ENCODE measurements at places on chromosomes 7 and 10.

DNA sequence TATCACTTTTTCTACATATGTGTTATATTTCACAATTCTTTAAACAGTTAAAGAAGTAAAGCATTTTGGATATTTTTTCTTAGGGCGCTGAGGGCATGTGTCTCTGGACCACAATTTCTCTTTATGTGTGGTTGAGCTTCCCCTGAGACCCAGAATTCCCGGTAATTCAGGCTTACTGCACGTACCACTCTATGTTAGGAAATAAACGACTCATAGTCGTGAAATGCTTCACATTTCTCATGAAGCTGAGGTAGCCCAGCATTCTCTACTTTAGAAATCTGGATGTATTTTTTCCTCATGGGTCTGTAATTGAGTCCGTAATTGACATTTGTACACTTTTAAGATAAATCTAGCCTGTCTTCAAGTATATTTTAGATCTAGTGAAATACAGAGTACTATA is 170.6 kb downstream of the FZD1 start:
- no peak for DNase-seq

DNA sequence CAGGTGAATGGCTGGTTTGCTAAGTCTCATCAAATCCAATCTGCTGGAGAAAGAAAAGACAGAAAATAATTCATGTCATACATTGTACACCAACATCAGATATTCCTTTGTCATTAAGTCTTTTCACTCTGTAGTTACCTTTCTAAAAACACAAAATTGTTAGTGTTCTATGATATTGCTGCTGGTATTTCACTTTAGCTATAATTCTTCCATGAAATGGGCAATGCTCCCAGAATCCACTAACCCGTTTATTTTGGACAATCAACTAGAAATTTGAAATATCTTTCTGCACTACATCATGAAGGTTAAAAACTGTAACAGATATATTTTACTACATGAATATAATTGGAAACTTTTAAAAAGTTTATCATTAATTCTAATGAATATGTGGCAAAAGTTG is 181.3 kb downstream of the C7orf25 start:
- DNase-seq = no peak

DNA sequence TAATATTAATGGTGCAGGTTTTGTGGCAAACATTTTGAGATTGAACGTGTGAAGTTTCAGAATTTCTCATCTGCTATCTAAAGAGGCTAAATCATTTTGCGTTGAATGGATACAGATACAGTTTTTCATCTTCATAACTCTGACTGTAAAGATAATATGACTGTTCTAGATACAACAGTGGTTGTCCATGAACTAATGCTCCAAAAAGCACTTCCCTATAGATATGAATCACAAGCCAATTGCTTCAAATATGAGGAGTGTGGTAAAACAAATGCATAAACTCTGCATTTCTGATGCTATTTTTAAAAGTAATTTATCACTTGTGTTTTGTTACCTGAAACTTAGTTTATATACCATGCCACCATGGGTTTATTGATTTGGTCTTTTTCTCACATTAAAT is 750.1 kb downstream of the MAGI2 start:
- no peak for DNase-seq

- DNase-seq = peak; percentile 37
These were observed 90.1 kb downstream of the EPC1 start for GRCh38 chr10:32256613-32257437.

GRCh38 chr10:5927306-5927705 is 37.3 kb downstream of the FBH1 start:
- DNase-seq = no peak

GRCh38 chr7:44277851-44278250 is 47.5 kb downstream of the CAMK2B start:
- DNase-seq = no peak

- no peak for DNase-seq
These were observed 1.2 kb downstream of the CFAP69 start for GRCh38 chr7:90246171-90246570.

DNA sequence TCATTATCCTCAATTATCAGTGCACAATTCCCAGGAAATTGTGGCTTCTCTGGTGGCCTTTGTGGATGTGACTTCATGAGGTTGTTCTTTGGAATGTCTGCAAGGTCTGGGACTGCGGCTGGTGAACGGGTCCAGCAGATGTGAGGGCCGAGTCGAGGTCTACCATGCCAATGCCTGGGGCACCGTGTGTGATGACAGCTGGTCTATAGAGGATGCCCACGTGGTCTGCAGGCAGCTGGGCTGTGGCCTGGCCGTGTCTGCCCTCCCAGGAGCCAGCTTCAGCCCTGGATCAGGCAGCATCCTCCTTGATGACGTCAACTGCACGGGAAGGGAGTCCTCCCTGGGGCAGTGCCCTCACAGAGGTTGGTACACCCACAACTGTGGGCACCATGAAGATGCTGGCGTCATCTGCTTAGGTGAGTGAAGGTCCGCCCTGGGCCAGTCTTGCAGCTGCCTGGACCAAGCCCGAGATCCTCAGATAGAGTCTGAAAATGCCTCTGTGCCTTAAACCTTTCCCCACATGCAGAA is 46.9 kb downstream of the CUZD1 start:
- DNase-seq = no peak

- no peak for DNase-seq
These were observed 86.7 kb upstream of the ADRB1 start for GRCh38 chr10:113957013-113957412.

GRCh38 chr7:157442993-157443831 is 106.4 kb downstream of the DNAJB6 start:
- no peak for DNase-seq

- no peak for DNase-seq
These were observed 291.1 kb upstream of the PRKCQ start for GRCh38 chr10:6871128-6871527.

DNA sequence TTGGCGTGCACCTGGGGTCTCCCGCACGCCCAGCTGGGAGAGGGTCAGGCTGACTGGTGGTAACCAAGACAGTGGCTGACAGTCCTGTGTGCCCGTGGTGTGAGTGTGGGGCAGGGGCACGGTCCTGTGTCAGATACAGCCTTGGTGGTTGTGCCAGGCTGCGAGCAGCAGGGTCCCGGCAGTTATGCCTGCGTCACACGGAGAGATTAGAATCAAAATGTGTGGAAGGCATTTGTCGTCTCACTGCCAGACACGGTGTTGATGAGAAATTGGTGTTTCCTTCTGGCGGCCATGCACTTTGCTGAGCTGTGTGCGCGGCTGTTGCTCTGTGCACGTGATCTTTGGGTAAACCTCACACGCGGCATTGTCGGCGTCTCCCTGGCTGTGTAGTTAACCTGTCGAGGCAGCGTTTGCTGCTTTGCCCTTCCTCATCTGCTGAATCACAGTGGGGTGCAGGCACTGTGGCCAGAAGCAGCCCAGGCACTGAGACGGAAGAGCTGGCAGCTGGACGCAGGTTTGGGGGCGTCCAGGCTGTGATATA is 87.7 kb downstream of the NKX6-2 start:
- no peak for DNase-seq

GRCh38 chr7:109246330-109247077 is 676.8 kb downstream of the DNAJB9 start:
- DNase-seq = no peak

DNA sequence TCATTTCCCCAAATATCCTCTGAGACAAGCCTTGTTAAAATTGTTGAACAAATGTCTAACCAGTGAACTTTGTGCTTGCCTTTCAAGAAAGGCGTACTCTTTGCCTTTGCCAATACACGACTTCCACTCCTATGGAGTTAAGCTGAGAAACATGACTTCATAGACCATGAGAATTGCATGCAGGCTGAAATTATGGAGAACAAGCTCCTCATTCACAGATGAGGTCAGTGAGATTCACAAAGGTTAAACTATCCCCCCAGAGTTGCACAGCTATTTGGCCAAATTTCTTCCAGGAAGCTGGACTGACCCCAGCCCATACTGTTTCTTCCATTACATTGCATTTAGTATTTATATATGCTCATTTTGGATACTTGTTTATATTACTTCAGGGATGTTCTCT is 221.4 kb upstream of the SEMA3C start:
- DNase-seq = no peak
